ENCODE measurements at places on chromosomes 1 and 21.

GRCh38 chr1:44261962-44262361 lies 48.7 kb downstream of the DMAP1 start:
- no peak for DNase-seq

DNA sequence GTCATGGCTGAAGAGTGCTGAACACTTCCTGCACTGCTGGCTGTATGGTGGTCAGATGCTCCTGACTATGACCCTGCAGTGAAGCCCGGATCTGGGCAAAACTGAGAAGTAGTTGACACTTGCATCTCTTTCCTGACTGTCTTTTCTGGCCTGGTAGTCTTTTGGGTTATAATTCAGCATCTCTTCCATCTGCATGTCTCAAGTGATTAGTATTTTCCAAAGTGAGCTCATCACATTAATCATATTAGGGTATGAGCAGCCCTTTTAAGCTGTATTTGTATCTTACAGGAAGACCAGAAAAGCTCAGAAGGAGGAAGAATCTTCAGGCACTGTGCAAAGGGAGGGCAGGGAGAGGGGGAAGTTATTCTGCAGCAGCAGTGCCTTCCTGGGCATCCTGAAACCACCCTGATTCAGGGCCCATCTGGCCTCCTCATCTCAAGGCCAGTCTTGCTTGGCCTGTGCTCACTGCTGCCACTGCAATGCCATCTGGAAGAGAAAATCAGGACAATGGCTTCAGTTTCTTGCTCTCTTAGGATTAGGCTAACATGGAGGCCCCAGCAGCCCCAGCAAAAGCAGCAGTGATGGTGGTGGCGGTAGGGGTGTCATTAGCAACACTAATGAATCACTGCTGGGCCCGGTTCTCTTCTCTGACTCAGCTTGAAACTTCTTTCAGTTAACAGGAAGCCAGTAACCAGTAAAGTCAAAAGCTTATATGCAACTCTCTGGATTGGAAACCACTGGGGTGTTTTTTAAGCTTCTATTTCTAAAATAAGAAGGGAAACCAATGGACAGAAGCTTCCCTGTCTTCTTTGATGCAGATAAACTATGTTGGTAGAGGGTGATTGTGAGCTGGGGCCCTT lies 63.3 kb upstream of the WDR26 start:
- peak; percentile 24 for DNase-seq

DNA sequence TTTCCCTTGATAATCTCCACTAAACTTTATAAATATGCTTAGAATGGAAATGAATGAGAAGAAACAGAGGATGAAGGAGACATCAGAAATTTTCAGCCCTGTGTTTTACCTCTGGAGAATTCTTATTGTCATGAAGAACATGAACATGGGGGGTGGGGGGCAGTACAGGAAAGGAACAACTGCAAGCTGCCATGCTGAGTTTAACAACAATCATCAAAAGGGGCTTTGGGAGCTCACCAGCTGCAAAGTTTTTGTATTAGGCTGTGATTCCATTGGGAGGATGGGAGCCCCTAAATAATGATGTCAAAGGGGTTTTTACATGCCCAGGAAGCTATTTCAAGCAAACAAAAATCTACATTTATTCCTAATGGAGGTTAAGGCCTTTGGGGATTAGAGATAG lies 103.3 kb downstream of the AKT3 start:
- no peak for DNase-seq

- no peak for DNase-seq
Measured at GRCh38 chr21:40997831-40998230, 150.9 kb upstream of the DSCAM start.

GRCh38 chr1:175217721-175218531 lies 25.4 kb upstream of the KIAA0040 start:
- no peak for DNase-seq

Data from GF-D8 (cell line).